Posterior cingulate gyrus (tissue), 11 donors: ENCODE measurements at places on chromosomes 5 and 9.

DNA sequence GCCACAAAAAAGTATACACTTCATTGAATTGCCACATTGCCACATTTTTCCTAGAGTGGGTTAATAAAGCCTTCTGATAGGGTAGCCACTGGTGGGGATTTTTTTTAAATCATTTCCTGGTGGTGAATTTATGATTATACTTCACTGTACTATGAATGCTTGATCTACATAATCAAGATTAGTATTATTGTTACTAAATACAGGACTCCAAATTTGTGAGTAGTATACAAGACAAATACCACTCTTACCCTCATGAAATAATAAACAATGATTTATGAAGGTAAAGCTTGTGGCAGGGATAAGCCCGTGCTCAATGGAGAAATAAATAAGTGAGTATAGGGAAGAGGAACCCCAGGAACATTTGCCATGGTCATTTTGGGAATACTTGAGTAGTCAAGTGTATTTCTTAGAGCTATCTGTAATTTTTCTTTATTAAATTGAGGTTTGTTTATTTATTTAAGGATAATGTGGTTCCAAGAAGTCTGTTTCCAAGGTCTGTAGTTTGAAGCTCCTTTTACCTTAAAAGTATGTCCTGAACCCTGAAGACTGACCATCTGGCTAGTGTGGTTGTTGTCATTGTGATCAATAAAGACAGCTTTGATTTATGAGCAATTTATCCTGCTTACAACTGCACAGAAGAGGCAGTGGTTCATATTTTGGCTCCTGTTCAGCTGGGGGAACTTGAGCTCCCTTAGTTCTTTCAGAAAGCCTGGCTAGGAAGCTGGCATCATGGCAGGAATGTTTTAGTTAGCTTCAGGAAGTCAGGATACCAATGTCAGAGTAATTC, 118.6 kb downstream of the ZSWIM6 start:
- no peak for DNase-seq

DNA sequence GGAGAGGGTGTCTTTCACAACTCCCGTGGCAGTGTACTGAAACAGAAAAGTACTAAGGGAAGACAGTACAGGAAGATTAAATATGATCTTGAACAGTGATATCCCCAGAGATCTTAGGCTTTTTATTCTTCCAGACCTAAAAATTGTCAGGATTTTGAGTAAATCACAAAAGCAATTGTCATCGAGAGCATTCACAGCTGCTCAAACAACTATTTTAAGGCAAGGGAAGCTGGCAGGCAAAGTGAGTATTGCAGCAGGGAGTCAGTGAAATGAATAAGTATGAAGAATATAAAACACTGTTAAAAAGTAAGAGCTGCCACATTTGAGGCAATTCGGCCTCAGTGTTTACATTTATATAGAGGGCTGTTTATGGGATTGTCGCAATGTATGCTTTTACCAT, 479.0 kb downstream of the CAAP1 start:
- no peak for DNase-seq

DNA sequence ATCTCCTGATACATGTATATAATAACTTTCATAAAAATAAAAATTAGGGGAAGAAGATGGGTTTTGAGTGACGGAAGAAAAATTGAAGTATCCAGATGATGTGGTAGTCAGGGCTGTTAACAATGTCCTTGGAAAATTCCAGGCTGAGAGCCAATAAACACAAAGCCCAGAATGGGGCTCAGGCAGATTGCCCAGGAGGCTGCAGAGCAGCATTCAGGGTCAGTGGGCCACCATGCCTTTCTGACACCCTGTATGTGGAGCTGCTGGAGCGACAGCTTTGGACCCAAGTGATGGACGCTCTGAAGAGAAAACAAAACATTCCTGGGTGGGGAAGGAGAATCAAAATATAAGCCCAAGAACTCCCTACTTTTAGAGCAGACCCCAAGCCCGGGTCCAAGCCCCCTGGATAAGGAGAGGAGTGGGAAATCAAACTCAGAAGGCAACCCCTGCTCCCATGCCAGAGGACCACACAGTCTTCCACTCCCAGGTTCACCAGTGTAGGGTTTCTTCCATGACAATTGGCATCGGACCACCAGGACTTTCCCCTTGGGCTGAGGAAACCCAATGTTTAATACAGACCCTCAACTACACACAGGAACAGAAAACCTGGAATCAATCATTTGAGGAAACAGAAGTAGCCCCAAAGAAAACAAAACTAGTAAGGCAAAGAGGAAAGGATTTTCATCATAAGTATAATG, 45.7 kb upstream of the SPATA31C2 start:
- DNase-seq = no peak

DNA sequence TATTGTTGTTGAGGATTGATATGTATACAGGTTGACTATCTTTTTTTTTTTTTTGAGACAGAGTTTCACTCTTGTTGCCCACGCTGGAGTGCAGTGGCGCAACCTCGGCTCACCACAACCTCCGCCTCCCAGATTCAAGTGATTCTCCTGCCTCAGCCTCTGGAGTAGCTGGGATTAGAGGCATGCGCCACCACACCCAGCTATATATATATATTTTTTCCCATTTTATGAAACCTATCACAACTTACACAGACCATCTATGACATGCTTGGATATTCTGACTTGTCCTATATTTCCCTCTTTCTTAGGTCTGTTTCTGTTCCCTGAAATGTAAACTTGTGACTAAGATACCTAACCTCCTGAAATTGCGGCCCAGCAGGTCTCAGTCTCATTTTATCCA, 5.0 kb downstream of the CD14 start:
- no peak for DNase-seq

GRCh38 chr5:82601077-82601476, 322.9 kb upstream of the RPS23 start:
- DNase-seq = no peak

GRCh38 chr5:31751610-31752009, 112.7 kb downstream of the PDZD2 start:
- no peak for DNase-seq
